NCI-H187 treated with DMSO at 0.1 percent for 48 hours (cell line): ENCODE measurements at places on chromosomes 11 and 22.

GRCh38 chr11:30365793-30366517, 43.1 kb downstream of the ARL14EP start:
- no peak for DNase-seq

DNA sequence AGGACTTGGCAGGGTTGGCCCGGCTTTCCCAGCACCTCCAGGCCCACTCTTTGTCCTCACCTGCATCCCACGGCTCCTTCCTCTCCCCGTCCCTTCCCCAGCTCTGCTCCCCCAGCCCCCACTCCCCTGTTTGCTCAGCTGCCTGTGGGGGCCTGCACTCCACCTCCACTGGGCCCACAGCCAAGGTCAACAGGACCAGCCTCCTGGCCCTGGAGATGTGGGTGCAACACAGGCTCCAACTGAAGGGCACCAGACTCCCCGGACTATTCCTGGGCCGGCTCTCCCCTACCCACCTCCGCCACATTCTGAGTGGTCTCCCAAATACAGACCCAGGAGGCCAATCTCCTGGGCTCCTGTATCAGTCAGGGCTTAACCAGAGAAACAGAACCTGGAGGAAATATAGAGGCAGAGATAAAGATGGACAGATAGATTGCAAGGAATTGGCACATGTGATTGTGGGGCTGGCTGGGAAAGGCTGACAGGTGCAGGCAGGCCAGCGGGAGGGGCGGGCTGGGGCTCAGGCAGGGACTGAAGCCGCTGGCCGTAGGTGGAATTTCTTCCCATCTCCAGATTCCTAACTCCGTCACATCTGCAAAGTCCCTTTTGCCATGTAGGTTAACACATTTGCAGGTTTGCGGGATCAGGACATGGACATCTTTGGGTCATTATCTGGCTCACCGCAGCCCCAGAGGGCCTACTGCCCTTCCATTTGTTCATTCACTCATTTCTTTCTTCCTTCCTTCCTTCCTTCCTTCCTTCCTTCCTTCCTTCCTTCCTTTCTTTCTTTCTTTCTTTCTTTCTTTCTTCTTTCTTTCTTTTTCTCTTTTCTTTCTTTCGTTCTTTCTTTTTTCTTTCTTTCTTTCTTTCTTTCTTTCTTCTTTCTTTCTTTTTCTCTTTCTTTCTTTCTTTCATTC, 45.8 kb upstream of the MYH9 start:
- DNase-seq, result no peak

- DNase-seq, result no peak
These were observed 23.6 kb downstream of the ADM start for GRCh38 chr11:10328314-10329098.

- DNase-seq, result no peak
These were observed 184.3 kb downstream of the OPCML start for GRCh38 chr11:133347988-133348387.

DNA sequence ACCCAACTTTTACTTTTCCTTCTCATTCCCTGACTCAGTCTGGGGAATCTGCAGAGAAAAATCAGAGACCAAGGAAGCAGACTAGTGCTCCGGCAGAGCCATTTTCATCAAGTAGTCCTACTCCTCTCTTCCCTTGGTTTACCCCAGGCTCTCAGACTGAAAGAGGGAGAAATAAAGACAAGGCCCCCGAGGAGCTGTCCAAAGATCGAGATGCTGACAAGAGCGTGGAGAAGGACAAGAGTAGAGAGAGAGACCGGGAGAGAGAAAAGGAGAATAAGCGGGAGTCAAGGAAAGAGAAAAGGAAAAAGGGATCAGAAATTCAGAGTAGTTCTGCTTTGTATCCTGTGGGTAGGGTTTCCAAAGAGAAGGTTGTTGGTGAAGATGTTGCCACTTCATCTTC, 37.2 kb downstream of the KMT2A start:
- no peak for DNase-seq
